SK-N-SH (cell line): ENCODE measurements at places on chromosomes 3 and 15.

DNA sequence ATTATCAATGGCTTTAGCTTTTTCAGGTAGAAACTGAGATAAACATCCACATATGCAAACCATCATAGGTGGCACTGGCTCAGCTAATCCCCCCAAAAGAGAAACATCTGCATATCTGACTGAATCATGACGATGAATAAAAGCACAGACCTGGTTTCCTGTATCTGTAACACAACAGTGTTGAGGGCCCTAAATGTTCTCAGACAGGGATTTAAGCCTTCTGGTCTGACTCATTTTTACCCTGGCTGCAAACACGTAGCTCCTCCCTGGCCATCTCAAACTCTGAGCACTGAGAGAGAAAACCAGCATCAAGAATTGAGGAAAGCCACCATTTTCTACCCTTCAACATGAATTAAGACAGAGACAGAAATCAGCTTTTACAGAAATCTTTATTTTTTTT, 35.2 kb downstream of the GLB1 start:
- no peak for DNase-seq

DNA sequence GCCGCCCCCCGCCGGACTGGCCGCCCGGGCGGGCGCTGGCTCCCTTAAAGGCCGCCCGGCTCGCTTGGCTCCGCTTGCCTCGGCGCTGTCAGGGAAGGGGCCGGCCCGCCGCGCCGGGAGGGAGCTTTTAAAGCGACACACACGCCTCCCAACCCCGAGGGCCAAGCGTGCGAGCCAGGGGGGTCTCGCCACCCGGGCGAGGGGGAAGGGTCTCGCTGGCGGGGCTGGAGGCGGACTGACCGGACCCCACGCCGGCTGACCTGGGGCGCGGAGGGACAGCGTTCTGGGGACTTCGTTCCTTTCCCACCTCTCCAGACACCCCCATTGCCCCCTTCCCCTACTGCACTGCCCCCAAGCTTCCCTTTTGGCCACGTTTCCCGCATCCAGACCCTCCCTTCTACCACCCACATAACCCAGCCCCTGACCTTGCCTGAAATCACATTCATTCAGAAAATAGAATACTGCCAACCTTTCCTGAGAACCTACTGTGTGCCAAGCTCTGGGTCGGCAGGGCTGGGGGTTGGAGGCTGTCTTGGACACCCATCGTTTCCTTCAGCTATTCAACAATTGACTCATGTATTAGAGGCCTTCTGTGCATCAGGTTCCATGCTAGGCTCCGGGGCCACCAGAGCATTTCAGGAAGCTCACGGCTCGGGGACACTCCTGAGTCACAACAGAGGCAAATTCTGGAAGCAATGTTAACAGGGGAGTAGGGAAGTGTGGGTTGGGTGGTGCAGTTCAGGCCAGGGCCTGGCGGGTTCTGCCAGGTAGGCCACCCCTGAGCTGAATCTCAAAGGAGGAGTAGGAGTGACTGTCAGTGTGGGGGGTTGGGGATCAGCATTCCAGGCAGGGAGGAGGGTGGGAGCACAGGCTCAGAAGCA, at the start of gene INSYN1:
Gene INSYN1, minus strand, starts transcription at position 102 of the 881 bp plus-strand sequence. CDS start 2,221 bp downstream, outside the sequence.
- DNase-seq: peak; percentile 80

DNA sequence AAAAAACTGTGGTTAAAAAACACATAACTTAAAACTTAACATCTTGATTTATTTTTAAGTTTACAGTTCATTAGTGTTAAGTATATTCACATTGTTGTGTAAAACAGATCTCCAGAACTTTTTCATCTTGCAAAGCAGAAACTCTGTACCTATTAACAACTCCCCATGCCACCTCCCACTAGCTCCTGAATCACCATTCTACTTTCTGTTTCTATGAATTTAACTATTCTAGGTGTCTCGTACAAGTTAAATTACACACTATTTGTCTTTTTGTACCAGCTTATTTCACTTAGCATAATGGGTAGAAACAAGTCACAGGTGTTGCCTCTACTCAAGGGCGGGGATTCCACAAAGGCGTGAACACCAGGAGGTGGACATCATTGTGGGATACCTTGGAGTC, 43.2 kb downstream of the CRTC3 start:
- no peak for DNase-seq

GRCh38 chr3:131550562-131551465, 48.0 kb upstream of the MRPL3 start:
- DNase-seq: peak; percentile 54

- DNase-seq: no peak
Observed at GRCh38 chr15:60720493-60721256, 241.7 kb upstream of the ICE2 start.

GRCh38 chr3:120153294-120153693, 59.0 kb upstream of the GSK3B start:
- no peak for DNase-seq

DNA sequence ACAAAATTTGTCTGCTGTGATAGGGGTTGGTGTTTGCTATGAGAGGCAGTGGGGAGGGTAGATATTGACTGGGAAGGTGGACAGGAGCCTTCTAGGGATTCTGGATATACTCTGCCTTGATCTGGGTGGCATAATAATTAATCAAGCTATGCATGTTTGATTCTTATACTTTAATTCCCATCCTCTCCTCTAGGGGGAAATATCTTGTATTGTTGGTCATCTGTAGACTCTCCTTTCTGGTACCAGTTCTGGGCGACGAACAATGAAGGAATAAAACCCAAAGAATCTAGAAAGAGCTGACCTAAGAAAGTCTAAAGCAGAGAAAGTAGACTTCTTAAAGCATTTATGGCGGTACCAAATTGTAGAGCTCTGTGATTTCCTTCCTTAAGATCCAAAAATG, 198.2 kb upstream of the STRIT1 start:
- no peak for DNase-seq

DNA sequence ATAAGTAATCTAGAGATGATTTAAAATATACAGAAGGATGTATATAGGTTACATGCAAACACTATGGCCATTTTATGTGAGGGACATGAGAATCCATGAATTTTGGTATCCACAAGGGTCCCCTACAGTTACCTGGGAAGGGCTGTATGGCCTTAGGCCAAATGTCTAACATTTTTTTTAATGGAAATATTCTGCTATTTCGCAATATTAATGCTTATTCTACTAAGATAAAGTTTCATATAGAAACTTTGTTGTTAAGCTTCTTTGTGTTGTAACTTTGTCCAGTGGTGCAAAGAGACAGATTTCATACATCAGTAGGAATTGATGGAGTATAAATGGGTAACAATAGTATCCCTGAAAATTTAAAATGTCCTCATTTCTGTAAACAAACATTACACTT, 233.4 kb upstream of the THBS1 start:
- DNase-seq: no peak

DNA sequence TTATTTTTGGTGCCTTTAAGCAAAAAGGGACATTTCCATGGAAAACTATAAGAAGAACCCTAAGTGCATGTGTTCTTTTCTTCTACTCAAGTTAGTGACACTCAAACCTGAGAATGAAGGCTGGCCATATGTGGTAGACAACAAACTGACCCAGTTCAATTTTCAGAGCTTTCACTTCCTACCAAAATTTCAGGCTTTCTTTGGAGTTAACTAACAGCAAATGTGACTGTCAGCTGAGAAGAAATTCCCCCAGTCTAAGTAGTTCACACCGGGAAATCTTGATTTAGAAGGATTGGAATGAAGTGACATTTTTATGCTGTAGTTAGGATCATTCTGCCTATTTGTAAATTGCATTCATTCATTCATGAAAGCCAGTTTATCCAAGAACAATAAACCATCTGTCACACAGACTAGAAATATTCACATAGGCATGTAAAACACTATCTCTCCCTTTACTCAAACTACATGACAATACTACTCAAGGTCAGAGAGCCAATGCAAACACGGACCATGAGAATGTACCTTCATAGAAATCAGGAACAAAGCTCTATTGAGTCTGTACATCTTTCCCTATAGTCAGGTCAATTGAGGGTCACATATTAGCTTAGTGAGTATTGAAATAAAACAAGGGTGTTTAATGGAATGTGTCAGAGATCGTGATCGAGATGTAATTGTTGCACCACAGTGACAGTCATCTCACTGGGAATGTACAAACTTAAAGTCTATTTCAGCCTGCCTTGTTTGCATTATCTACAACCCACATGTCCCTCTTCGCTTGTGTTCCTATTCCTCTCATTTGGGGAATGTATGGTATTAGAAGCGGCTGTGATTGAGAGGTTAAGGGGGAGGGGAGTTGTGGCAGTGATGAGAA, 113.8 kb upstream of the TGFBR2 start:
- DNase-seq: no peak

- DNase-seq: no peak
Observed at GRCh38 chr15:23860290-23861245, 173.5 kb upstream of the NDN start.

DNA sequence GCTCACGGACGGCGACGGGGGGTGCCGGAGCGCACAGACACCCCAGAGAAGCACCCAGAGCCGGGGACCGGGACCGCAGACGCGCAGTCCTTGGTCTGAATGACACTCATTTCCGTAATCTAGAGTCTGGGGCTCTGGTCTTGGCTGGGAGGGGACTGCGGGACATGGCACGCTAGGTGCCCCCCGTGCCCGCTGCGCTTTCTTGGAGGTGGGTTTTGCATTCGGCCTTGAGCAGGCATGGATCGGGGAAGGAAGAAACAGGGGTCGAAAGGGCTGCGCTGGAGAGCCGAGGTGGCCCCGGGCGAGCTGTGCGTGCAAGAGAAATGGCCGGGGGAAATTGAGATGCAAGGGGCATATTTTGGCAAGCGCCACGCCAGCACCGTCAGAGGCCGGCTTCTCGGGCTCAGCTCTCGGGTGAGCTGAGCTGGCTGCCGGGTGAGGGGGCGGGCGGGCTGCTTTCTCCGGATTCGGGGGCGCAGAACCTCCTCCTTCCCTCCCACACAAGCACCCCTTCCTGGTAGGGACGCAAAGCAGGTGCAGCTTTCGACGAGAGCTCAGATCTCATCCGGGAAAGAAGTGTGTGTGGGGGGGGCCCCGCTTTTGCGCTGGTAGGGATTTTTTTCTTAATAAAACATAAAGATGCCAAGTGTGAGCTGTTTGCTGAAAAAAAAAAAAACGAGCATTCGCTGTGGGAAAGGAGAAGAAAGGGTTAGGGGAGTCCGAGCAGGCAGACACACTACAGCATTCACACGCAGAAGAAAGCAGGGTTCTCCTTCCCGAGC, 963 bp upstream of the NTRK3 start:
- DNase-seq: peak; percentile 55

- peak; percentile 58 for DNase-seq
Observed at GRCh38 chr3:160921020-160921635, 165.1 kb downstream of the PPM1L start.

DNA sequence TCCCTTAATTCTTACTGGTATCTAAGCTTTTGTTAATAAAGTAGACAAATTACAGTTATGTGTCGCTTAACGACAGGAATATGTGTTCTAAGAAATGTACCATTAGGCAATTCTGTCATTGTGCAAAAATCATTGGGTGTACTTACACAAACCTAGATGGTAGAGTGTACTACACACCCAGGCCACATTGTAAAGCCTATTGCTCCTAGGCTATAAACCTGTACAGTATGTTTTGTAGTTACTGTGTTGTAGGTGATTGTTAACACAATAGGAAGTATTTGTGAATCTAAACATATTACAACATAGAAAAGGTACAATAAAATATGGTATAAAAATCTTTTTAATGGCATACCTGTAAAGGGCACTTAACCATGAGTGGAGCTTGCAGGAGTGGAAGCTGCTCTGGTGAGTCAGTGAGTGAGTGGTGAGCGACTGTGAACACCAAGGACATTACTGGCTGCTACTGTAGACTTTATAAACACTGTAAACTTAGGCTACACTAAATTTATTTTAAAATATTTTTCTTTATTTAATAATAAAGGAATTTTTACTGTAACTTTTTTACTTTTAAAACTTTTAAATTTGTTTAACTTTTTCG, 47.4 kb downstream of the FSIP1 start:
- no peak for DNase-seq

- no peak for DNase-seq
Observed at GRCh38 chr3:135170732-135171131, 375.7 kb downstream of the EPHB1 start.
